ENCODE measurements at places on chromosomes 2 and 18.
A peak's percentile ranks its signal among the peaks of the same experiment; 100 is the strongest.

GRCh38 chr2:64626146-64626809, 27.4 kb downstream of the SERTAD2 start:
- no peak for DNase-seq

DNA sequence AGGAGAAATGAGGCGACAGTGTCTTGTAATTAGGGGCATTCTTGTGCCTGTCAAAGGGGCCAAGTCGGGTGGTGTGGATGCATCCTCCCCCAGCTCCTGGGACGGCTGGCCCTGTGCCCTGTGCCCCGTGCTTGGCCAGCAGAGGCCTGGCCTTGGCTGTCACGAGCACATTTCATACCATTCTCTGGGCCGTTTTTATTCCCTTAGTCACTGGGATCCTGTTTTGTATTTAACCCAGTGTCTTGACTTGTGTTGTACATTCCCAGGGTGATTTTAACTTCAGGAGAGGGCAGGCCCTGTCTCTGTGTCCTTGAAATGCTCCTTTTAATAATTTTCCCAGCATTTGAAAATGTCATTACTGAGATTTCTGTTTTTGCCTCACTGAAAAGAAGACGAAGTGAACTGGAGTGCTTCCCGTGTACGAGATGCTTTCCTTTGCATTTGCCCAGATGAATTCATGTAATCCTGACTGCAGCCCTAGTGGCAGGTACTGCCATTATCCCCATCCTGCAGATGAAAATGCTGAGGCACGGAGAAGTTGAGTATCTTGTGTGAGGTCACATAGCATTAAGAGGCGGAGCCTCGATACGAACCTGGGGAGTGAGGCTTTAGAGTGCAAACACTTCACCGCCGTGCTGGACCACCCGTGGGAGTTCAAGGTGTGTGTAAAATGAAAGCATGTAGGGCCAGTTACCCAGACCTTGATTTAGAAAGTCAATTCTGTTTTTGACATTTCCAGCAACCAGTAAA, 57.0 kb downstream of the SH3RF3 start:
- no peak for DNase-seq

- DNase-seq: no peak
These were observed 8.6 kb upstream of the PDIA6 start for GRCh38 chr2:10820978-10821695.

DNA sequence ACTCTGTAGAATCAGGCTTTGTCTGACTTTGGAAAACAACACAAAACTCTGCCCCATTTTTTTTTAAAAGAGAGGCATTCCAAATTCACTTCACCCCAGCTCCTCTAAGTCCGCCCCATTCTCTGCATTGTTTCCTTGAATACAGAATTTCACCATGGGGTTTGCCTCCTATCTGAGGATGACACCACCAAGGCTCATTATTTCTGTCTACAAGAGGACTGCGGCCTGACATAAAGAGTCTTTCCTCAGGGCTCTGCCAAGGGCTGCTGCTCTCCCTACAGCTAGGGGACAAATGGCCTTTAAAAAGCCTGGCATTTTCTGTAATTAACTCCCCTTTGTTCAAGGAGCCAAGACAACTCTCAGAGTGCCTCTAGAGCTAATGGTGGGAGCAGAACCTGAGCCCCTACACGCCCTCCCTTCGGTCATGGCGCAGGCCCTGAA, 4.6 kb downstream of the CHST10 start:
- DNase-seq: no peak

GRCh38 chr2:100358554-100358953, 36.3 kb upstream of the LONRF2 start:
- no peak for DNase-seq

- DNase-seq: no peak
These were observed 186.3 kb downstream of the EN1 start for GRCh38 chr2:118661179-118661578.

- DNase-seq: no peak
These were observed 91.4 kb downstream of the RTN4 start for GRCh38 chr2:54958717-54959371.

- no peak for DNase-seq
These were observed 51.3 kb downstream of the ZAP70 start for GRCh38 chr2:97764559-97765263.

GRCh38 chr2:240899468-240899865, 3.5 kb upstream of the MAB21L4 start:
- DNase-seq: no peak

- no peak for DNase-seq
These were observed 22.6 kb upstream of the ICOS start for GRCh38 chr2:203913947-203914346.

DNA sequence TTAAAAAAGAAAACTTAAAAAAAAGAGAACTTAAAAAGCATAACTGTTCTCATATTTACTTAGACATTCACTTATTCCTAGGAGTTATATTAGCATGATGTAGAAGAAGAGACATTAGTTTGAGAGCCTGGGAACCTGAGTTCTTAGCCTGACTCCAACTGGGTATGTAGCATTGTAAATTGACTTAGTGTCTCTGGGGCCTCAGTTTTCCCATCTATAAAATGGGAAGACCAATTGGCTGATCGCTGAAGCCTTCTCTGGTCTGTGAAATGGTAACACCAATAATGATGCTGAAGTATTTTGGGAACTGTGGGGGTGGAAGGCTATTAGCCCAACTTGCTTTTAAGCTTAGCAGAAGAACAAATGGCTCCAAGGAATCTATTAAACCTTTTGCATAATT, 55.9 kb downstream of the CABLES1 start:
- DNase-seq: no peak

DNA sequence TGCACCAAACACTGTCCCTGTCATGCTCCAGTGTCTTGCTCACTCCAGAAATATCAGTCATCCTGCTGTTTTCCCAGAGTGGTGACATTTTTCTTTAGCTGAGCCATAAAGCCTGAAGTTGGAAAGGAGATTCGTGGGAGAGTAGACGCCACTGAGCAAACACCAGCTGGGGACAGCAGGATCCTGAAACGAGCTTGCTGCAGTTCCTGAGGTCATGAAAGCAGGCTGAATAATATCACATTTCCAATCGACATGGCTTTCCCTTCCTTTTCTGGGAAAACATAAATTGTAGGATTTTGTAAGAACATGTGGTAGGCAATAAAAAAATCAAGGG, 276.4 kb downstream of the CDCA7 start:
- DNase-seq: no peak

DNA sequence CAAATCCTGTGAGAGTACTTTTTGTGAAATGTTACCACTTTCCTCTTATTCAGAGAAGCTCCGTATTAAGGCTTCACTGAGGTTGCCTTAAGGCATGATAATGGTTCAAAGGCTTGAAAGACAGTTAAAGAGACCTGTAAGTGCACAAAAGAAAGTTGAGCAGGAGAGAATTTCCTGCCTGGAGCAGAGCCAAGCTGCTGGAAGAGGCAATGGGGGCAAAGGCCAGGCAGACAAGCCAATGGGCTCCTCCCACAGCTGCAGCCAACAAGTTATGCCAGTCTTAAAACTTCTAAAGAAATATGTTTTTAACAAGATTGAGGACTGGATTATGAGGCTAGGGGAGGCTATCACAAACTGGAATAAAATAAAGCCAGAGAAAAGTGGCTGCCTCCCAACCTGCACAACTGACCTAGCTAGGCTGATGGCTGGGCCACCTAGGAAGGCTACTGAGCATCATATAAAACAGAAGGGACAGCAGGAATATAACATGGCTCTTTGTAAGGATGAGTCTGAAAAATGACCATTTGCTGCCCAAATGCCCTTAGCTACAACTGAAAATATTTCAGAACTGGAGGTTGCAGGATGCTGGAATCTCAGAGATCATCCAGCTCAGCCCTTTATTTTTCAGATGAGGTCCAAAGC, 2.1 kb downstream of the IL1B start:
- DNase-seq: no peak

- DNase-seq: no peak
These were observed 22.8 kb upstream of the C1QL2 start for GRCh38 chr2:119181391-119181790.

DNA sequence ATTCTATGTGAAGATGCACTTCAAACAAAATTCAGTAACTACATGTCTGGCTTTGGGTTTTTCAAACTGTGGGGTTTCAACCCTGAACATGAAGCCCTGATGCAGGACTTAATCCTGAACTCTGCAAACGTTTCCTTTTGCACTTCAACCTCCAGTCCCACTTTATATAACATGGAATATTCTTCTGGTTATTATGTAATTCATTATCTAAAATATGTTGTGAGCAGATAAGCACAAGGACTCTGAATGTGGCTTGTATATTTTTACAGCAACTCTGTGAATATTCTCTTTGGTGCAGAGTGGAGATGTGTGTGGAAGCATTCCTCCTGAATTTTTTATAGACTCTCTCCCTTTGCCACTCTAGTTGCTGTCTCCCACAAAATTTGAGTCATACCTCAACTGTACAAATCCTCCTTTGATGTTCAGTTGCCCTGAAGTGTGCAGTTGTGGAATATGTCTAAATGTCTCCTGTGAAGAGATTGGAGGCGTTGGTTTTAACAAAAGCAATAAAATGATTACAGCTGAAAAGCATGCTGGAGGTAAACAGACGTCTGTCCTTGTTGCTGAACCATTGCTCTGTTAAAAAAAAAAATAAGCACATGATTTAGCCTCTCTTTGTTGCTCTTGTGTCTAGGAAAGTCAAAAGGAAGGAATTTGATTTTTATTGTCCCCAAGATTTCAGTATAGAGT, 205.1 kb upstream of the NRP2 start:
- DNase-seq: no peak

- DNase-seq: no peak
These were observed 53.0 kb downstream of the POLR1A start for GRCh38 chr2:86052676-86053075.

- no peak for DNase-seq
These were observed 205.5 kb downstream of the ZNF521 start for GRCh38 chr18:25146512-25146910.

GRCh38 chr2:671072-671471, 6.1 kb downstream of the TMEM18 start:
- no peak for DNase-seq

DNA sequence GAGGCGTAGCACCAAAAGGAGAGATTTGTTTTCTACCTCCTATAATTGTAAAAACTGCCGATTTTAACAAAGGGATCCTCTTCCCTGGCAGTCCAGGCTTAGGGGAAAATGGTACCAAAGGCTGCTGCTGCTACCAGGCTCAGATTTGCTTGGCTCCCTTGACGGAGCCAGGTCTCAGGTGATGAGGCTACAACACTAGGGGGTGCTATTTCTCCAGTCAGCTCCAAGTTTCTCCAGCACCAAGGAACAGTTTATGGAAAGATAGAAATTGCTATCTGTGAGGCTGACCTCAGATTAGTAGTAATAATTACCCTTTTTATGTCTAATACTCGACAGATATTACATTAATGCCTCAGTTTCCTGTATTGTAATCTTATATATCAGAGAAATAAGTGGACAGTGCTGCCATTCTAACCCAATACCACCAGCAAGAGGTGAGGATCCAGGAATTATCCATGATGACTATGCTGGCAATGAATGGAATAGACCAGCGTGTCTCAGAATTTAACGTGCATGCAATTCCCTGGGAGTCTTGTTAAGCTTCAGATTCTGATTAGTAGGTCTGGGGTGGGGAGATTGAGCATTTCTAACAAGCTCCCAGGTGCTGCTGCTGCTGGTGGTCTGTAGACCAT, 111.3 kb downstream of the ESCO1 start:
- peak; percentile 15 for DNase-seq

DNA sequence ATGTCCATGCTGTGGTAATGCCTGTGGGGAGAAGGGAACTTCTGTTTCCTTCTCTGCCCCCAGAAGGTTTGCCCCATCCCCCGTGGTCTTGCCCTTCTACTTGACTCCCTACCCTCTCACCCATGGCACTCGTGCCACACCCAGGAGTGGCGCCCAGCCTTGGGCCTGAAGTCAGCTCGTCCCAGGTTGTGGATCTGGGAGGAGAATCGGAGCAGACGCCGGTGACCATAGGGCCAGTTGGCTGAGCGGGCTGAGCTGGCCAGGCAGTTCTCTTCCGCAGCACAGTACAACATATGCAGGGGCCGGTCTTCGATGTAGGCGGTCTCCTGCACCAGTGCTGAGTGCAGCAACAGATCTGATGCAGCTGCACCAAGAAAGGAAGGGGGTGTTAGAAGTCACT, 4.7 kb downstream of the HTRA2 start:
- DNase-seq: no peak

DNA sequence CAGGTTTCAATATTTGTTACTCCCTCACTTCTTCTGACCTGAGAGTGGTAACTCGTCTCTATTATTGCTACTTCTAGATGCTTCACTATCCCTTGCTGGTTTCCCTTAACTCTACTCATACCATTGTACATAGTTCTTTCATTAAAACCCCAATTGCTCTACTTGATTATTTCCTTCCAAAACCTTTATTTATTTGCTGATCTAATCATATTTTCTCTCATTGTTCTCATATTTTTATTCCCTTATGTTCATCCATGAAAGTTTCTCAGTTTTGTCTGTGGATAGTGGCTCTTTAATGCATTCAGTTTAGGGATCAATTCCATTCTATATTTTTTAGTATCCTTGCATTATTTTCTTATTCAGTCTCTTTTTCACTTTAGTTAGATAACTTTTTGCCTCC, 42.1 kb downstream of the RND3 start:
- no peak for DNase-seq

DNA sequence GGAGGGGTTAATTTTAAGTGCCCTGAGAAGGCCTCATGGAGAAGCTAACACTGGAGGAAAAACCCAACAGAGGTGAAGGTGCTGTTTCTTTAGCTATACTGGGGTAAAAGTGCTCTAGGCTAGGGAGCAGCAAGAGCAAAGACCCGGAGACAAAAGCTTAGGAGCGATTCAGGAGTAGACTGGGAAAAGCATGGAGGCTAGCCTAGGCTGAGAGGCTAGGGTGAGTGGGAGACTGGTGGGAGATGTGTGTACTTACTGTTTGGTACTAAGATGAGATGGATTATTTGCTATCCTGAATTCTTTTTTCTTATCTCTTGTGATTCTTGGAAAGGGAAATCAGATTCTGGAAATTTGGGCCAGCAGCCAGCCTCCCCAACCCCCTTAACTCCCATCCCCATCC, 2.0 kb downstream of the GIGYF2 start:
- DNase-seq: no peak

DNA sequence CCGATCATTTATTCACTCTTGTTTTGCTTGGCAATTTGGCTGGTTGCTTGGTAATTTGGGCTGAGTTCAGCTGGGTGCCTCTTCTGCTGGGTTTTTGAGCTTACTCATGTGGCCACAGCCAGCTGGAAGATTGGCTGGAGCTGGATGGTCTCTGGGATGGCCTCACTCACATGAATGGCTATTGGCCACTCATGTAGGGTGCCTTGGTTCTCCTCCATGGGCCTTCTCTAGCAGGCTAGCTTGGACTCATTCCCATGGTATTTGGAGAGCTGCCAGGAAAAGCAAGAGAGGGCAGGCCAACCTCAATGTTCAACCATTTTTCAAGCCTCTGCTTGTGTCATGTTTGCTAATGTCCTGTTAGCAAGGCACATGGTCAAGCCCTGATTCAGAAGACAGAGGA, 16.9 kb downstream of the ZAP70 start:
- no peak for DNase-seq

- DNase-seq: peak; percentile 30
These were observed 117.6 kb downstream of the SMAD7 start for GRCh38 chr18:48832938-48833700.

DNA sequence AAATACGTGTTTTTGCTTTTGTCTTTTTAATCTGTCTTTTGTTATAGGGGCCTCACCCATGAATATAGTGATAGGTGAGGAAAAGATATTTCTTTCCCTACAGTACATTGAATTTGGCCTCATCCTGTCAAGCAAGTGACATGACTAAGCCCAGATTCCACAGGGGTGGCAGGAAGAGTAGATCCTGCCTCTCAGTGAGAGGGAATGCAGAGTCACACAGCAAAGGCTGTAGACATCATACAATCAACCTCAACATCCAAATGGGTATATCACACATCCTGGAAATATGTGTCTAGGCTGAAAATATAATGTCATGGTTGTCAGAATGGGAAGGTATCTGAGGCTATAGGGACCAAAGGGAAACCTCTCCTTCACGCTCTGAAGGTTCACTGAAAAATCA, 269.6 kb downstream of the CDH20 start:
- no peak for DNase-seq
